H1 (cell line): ENCODE measurements at places on chromosomes 12 and 14. TPM values are rescaled to one million over a fixed set of nuclear protein-coding genes. Genes with fewer than 3 reads are reported as not detected.

GRCh38 chr14:24206260-24207103 is 986 bp downstream of the TSSK4 start:
- DNase-seq = no peak

INSM2 gene
- not detected in 2 replicates for polyA plus RNA-seq

DNA sequence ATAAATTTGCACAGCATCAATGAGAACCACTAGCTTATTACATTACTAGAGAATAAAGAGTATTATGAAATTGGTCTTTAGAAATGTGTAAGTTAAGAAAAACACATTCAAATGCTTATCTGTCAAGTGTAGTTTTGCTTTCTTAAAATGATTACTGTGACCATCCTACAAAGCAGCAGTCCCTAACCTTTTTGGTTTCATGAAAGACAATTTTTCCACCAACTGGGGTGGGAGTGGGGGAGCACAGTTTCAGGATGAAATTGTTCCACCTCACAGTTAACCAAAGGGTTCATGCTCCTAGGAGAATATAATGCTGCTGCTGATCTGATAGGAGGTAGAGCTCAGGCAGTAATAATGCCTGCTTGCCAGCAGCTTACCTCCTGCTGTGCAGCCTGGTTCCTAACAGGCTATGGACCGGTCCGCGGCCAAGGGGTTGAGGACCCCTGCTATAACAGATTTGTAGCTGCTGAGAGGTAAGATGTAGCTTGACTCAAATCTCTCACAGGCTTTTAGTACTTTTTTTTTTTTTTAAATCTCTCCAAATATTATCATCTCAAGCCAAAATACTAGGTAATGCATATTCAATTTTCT is 45.4 kb downstream of the PPP4R3A start:
- DNase-seq = no peak

DNA sequence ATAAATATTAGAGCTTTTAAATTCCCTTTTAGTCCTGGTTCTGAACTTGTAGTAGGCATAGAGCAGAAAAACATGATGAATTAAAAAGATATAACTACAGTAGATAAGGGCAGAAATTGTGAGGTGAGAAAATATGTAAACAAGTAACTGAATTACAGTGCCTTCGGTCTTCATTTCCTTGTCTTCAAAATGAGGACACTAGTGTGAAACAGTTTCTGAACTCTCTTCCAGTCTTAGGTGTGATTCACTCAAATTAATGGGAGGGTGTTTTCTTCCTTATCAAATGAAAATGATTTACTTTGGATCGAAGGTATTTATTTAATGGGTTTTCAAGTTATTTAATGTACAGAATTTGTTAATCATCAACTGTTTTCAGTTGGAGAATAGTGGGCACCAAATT is 1.5 kb downstream of the FGD4 start:
- no peak for DNase-seq

DNA sequence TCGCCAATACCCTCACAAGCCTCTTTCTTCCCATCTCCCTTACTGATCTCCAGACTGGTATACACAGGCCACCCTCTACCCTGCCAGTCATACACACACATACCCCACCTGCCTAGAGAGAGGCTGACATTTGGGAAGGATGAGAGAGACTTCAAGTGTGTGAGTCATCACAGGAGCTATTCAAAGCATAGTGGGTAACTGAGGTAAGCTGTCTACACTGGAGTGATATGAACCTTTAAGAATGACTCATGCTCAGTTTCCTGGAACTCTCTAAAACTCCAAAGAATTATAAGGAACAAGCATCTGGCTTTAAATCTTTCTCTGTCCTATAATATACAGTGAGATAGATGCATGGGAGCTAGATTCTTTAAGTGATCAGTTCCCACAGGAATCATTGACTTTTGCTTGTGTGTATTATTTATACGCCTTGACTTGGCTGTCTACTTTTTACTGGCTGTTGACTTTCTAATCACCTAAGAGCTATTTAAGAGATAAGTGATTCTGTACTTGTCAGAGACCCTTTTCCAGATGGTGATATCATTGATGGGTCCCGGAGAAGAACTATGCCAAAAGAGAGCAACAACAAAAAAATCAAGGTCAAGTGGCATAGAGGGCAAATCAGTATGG is 5.8 kb downstream of the IGF1 start:
- no peak for DNase-seq

- no peak for DNase-seq
Observed at GRCh38 chr12:108254030-108254429, 85.1 kb downstream of the CMKLR1 start.

CYP27B1 gene
- polyA plus RNA-seq = 2.6 and 2.9 TPM in 2 replicates

DNA sequence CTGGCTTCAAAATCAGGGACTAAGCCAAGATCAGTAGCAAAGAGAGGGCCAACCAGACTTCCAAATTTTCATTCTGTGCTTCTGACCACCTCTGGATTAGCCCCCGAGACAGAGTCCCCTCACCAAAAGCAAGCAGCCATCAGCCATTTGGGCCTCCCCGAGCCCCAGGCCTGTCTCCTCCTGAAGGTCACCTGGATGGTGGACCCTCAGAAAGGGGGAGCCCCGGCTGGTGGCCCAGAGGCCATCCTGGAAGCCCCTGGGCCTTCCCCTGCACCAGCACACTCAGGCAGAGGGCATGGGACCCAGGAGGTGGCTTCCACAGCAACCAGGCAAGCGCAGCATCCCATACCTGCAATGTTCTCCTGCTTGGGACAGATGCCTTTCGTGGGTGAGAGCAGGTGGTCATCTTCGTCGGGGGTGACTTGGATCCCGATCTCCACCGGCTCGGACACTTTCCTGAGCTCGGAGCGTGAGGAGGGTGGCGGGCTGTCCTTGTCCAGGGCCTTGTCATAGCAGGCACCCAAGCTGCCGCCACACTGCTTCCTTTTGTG is 14.8 kb downstream of the BCL11B start:
- no peak for DNase-seq
